NCI-H1105 (cell line): ENCODE measurements at places on chromosomes 3 and 15.

DNA sequence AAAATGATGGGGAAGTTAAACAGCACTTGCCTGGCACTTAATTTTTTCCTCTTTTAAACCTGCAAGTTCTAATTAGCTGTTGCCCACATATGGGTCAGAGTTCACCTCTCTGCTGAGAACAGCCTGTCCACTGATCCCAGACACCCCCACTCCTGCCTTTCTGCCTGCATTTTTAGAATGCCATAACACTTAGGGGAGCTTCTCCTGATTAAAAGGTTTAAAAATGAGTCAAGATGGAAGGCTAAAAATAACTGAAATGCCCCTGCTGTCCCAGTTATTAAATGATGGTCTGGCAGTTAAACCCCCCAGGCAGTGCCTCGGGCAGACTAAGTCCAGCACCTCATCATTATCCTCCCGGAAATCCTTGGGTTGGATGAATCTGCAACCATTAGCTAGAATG, 913.6 kb upstream of the ARPP21 start:
- DNase-seq, result no peak

GRCh38 chr3:185630182-185630622, 44.1 kb downstream of the SENP2 start:
- DNase-seq, result no peak

DNA sequence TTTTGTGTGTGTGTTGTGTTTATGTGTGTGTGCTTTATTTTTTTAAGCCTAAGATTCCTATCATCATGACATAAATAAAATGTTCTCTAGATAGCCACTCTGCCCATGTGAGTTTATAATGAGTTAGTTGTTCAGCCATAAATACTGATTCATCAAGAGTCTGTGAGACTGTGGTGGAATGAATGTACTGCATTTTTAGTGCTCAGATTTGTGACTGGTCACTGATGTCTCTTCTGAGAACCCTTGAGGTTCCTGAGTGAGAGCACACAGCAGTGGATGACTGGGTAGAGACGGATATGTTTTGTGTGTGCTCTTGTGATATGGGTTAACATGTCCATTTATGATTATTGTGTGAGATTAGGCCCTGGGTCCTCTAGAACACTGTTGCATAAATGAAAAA, 51.2 kb downstream of the SETD5 start:
- DNase-seq, result no peak

DNA sequence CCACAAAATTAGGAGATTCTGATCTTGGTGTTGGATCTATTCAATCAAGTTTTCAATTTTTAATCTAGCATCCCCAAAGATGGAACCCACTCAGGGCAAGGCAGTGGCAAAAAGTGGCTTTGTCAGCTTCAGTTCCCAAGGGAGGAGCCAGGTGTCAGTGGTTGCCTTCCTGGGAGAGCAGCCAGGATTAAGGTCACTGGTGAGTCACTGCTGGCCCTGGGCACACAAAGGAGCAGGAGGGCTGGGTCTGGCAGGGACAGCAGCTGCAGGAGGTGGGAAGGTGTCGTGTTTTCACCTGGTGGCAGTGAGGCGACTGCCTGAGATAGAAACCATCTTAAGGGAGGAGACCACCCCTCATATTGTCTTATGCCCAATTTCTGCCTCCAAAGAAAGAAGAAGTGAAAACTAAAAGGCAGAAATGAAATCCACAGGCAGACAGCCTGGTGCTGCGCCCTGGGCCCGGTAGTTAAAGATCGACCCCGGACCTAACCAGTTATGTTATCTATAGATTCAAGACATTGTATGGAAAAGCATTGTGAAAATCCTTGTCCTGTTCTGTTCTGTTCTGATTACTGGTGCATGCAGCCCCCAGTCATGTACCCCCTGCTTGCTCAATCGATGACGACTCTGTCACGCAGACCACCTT, 5.9 kb upstream of the KLHL25 start:
- DNase-seq, result peak; percentile 55

GRCh38 chr3:187012609-187013051, 82.3 kb downstream of the ST6GAL1 start:
- no peak for DNase-seq

DNA sequence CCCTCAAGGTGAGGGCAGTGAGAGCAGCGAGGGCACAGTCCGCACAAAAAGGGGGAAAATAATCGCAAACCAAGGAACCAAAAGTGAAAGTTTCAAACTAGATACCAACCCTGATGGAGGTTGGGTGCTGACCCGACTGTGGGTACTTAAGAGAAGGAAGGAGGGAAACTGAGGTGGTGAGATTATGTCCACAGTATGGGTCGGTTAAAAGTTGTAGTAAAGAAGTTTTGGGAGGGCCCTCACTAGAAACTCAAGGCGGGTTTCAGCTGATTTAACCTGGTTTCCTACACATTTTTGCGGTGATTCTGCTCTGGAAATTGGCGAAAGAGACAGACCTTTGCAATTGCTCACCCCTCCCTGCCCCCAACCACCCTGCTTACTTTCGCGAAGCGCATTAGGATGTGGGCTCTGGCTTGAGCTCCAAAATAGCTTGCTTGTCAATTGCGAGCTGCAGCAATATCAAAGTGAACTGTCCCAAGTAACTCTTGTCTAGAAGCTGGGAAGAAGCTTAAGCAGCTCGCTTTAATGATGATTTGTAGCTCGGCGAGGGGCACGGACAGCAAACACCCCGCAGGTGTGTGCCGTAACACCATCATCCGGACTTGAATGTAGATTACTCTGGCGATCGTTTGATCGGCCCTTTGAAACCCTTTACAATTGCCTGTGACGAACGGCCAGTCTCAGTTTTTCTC, 15.8 kb downstream of the SOX2 start:
- no peak for DNase-seq
